Stimulated activated CD8-positive, alpha-beta memory T cell treated with anti-CD3 and anti-CD28 coated beads, Interleukin-4, amount 100 ng/mL, for 4 hours (primary cell): ENCODE measurements at places on chromosomes 3 and 15.

DNA sequence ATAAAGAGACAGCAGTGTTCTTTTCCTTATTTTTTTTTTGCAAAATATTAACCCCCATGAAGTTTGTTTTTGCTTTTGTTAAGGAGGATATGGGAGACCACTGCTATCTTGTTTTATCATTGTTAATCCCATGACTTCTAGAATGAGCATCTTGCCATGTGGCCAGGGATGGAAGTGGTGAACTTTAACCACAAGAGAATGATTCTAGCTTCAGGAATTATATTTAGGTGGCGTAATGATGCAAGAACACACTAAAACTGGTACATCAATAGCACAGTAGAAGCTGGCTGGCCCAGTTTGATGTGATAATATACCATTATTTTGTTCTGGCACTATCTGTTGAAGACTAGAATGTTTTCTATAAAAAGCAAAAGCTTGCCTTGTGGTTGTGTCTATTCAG is 720.9 kb downstream of the GRM7 start:
- DNase-seq, result no peak

DNA sequence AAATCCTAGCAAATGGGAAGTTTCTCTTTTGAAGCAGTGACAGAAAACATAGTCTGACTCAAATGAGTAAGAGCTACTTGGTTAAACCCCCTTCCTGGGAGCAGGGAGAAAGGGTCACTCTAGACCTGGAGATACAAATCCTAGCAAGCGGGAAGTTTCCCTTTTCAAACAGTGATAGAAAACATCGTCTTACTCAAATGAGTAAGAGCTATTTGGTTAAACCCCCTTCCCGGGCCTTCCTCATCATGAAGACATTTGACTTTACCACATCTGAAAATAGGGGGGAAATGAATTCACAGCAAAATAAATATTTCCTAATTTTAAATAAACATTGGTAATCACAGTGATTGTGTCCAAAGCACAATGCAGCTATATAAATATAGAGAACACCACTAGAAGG is 79.2 kb downstream of the FOXB1 start:
- DNase-seq, result no peak

- no peak for DNase-seq
Measured at GRCh38 chr3:29521293-29521692, 240.4 kb downstream of the RBMS3 start.

GRCh38 chr15:31405200-31405920 is 78.7 kb downstream of the KLF13 start:
- no peak for DNase-seq

DNA sequence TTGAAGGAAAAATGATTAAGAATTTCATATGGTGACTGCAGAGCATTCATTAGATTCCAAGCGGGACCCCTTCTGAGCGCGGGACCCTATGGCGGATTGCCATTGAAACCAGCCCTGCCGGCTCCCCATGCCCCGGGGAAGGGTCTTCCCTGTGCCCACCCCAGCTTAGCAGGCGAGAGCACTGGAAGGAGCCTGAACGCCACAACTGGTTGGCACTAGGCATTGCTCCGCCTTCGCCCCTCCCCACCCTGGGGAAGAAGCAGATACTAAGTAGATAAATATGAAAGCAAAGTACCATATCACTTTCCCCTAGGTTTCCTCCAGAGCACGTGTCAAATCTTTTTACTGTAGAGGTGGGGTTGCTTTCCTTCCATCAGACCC is 70.7 kb downstream of the CYP19A1 start:
- DNase-seq, result no peak

GRCh38 chr3:155595371-155595770 is 149.5 kb downstream of the PLCH1 start:
- no peak for DNase-seq

- no peak for DNase-seq
Measured at GRCh38 chr3:184759666-184760200, 47.9 kb upstream of the MAGEF1 start.

DNA sequence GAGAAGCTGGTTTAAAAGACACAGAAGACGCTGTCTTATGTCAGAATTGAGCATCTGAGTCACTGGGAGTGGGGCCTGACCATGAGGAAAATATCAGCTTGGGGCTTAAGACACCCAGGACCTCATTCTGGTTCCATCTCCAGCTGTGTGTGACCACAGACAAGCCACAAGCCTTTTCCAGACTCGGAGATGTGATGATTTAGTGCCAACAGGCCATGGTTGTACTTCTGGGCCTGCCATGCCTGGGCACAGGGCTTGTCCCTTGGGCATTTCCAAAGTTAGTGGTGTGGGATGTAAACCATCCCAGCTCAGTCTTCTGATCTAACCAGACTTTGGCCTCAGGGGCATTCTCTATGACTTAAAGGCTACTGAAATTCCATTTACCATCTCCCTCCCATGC is 269.8 kb downstream of the RYR3 start:
- DNase-seq, result no peak

DNA sequence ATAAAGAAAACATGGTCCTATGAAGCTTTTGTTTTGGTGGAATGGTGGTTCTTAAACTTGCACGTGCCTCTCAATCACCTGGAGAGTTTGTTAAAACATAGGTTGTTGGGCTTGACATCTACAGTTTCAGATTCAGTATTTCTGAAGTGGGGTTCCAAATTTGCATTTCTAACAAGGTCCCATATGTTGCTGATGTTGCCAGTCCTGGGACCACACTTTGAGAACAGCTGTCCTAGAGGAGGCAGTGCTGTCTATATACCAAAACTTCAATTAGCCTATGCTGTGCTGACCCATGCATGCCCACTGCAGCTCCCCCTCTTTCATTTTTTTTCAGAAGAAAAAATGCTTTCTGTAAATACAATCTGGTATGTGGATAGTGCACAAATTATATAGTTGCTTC is 31.3 kb downstream of the ALCAM start:
- no peak for DNase-seq

- no peak for DNase-seq
Measured at GRCh38 chr15:74653426-74654102, 37.9 kb downstream of the CLK3 start.

- no peak for DNase-seq
Measured at GRCh38 chr3:132001999-132002398, 32.8 kb downstream of the CPNE4 start.

DNA sequence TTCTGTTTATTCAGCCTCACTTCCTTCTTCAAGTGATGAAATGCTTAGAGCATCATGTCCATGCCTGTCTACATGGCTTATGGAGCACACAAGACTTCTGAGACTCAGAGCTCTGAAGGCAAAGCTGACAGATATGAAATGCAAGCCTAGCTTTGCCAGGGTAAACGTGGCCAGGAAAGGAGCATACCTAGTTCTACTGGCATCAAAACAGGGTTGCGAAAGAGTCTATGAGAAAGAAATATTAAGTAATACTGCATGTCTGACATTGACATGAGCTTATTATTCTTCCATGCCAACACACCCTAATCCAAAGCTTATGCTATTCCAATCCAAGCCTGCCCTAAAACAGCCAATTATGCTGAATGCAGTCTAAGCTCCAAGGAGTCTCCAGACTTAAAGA is 391.5 kb downstream of the ERC2 start:
- no peak for DNase-seq

GRCh38 chr15:87326269-87326668 is 930.3 kb downstream of the NTRK3 start:
- DNase-seq, result no peak

GRCh38 chr15:58521293-58521991 is 89.7 kb downstream of the LIPC start:
- no peak for DNase-seq

DNA sequence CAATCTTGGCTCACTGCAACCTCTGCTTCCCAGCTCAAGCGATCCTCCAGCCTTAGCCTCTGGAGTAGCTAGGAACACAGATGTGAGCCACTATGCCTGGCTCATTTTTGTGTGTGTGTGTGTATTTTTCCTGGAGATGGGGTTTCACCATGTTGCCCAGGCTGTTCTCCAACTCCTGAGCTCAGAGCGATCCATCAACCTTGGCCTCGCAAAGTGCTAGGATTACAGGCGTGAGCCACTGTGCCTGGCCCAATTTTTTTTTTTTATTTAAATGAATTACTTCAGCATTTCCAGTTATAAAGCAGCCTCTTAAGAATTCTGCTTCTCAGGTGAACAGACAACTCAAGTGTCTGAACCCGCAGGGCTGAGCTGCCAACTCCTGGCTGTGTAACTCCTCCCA is 20.1 kb upstream of the ST3GAL6 start:
- no peak for DNase-seq

DNA sequence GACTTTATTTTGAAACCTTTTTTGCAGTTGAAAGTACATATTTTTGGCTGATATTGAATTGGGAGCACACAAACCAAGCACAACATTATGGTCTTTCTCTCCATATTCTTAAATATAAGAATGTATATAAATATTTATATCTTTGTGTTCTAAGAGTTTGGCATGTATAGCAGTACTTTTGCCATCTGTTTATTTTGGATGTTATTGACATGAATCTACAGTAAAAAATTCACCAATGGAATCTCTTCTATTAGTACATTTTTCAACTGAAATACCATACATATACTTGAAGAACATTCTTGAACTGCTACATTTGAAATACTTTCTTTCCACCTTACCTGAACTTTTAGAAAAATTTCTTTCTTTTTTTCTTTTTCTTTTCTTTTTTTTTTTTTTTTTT is 109.2 kb upstream of the STRIT1 start:
- DNase-seq, result no peak

- DNase-seq, result no peak
Measured at GRCh38 chr3:62922326-62922725, 47.1 kb upstream of the CADPS start.

- DNase-seq, result no peak
Measured at GRCh38 chr3:31129241-31129640, 234.8 kb upstream of the GADL1 start.

DNA sequence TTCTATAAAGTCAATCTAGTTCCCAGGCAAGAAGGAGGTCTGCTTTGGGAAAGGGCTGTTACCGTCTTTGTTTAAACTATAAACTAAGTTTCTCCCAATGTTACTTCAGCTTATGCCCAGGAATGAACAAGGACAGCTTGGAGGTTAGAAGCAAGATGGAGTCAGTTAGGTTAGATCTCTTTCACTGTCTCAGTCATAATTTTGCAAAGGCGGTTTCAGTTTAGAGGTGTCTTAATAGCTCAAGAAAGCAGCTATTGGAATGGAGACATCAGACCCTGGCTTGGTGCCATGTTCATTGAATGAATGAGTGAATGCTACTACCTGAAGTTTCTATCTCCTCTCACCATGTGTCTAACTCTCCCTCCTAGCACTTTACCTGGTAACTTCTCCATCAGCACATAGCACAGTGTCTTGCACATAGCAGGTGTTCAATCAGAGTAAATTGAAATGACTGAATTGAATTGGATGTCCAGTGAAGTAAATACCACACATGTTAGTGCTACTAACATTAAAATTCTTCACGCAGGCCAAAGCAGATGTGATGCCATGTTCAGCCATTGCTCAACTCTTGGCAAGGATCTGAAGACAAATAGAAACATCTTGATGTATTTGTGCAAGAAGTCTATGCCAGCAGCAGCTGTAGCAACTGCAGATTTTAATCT is 28.2 kb downstream of the CLEC3B start:
- DNase-seq, result no peak

DNA sequence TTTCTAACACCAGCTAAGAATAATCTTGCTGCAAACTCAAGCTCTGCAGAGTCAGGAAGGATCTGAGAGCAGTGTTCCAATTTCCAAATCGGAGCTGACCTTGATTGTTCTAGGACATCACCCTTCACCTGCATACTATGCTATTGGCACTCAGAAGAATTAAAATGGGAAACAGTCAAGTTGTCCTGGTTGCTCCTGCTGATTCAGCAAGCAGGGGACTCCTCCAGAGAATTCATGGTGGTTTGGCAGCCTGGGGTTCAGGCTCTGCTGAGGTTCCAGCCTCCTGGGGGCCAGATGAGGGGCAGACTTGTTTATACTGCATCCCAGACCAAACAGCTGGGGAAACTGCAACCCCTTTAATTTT is 213.7 kb upstream of the ADAMTS9 start:
- DNase-seq, result no peak

GRCh38 chr15:66729331-66729951 is 27.4 kb downstream of the SMAD6 start:
- no peak for DNase-seq

- DNase-seq, result no peak
Measured at GRCh38 chr15:28023422-28023821, 75.7 kb downstream of the OCA2 start.

GRCh38 chr3:36095238-36095637 is 285.1 kb upstream of the STAC start:
- no peak for DNase-seq

DNA sequence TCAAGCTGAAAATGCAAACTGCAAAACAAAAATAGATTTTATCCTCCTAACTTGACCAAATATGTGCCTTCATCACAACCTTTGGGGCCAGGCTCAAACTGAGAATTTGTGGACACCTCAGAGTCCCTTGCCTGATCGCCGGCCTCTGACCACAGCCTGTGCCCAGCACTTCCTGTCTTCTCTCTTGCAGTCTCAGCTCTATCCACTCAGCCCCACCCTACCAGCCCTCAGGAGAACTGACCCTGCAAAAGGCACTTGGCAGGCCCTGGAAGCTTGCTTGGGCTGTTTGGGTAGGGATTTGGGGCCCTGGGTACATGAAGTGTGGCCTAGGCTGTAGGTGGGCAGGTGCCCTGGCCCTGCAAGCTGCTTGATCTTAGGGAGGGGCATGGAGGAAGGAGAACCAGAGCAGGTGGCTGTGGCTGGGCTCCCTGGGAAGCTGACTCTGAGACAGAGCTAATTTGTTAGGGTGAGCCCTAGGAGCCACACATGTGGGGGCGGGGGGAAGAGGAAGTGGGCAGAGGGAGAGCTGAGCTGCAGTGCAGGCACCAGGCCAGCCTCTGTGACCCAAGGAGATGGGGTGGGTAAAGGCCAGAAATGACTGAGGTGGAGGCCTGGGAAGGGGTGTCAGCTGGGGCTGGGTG is 8.6 kb downstream of the CLEC3B start:
- no peak for DNase-seq

- no peak for DNase-seq
Measured at GRCh38 chr3:58352626-58353025, 19.9 kb downstream of the PXK start.

GRCh38 chr15:30974112-30974511 is 17.3 kb downstream of the MTMR10 start:
- no peak for DNase-seq

- no peak for DNase-seq
Measured at GRCh38 chr15:80484333-80484864, 80.2 kb downstream of the ARNT2 start.

DNA sequence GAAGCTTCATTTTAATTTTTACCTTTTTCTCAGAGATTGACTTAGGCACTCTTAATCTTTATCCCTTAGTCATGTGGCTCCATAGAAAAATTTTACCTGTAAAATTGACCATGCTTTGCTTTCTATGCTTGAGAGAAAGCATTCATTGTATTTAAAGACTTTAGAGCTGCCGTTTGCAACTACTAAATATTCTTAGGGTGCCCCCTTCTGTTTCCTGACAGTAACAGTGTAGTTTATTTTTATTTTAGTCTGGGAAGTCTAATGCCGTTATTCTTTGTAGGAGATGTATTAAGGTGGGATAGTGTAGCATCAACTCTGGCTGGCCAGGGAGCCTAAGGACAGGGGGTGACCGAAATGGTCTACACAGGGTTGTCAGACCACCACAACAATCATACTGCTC is 84.5 kb upstream of the SYNPR start:
- no peak for DNase-seq

- no peak for DNase-seq
Measured at GRCh38 chr3:59381282-59381681, 331.5 kb upstream of the CFAP20DC start.
